ENCODE measurements at places on chromosomes 13 and 19. TPM values are rescaled to one million over a fixed set of nuclear protein-coding genes. Genes with fewer than 3 reads are reported as not detected.

DNA sequence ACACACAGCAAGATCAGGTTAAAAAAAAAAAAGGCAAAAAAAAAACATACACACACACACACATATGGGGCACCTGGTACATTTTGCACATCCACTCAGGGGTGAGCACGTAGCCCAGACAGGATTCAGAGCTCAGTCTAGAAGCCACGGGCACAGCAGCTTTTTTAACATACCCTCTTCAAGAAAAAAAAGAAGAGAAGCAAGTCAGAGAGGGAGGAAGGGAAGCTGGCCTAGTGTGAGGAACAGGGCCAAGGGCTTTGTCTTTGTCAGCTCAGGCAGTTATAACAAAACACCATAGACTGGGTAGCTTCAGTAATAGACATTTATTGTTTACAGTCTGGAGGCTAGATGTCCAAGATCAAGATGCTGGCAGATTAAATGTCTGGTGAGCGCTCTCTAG lies 2.3 kb upstream of the TPM4 start:
- DNase-seq, result no peak

DNA sequence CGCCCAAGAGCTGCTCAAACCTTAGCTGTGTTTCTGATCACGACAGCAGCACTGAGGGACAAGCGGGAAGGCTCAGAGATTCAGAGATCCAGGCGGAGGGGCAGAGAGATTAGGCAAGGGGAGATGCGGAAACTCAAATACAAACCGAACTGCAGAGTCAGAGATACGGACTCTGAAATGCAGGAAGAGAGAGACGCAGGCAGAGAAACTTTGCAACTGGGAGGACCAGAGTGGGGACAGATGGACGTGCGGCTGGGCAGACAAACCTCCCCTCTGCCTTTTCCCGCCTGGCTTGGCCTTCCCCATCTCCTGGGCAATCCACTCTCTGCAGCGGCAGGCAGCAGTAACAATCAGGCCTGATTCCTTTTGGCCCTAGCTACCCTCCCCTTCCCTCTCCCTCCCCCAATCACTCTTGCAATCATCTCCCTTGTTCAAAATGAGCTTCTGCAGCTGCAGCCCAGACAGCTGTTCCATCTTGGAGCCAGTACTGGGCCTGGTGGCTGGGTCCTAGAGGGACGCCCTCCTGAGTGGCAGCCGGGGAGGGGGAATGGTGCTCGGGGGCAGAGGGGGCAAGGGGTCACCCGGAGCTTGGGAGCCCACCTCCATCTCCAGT lies 29.7 kb downstream of the OLFM2 start:
- no peak for DNase-seq

DNA sequence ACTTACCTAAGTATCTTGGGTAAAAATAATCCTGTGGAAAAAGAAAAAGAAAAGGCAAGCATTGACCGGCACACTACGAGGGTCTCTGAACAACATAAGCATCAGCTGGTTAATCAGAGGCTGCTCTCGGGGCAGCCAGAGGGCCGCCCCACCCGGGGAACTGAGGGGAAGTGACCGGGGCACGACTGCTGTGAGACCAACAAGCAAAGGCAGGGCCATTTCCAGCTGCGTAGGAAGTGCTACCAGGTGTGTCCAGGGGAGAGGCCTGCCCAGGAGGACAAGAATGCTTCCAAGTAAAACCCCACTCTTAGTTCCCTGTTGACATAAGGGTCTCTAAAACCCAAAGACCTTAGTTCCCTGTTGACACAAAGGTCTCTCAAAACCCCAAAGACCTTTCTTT lies 15.9 kb downstream of the GAS6 start:
- no peak for DNase-seq

DNA sequence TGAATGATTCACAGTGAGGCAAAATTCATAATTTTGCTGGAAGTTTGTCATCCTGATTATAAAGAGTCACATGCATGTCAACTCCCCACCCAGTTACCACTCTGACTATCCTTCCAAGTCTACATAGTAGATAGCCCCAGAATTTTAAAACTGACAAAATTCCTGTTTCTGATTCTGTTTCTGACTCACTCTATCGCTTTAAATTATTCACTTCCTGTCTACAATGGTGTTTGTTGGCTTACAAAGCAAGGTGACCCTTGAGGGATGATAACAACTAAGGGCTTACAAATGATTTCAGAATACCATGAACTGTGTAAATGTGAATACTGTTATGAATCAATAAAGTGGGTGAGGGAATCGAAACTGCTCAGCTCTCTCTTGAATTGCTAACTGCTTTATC lies 98.7 kb upstream of the KL start:
- DNase-seq, result no peak

GRCh38 chr19:28999724-29000433 lies 213.1 kb downstream of the UQCRFS1 start:
- DNase-seq, result no peak

- no peak for DNase-seq
Measured at GRCh38 chr13:72141855-72142519, 275.0 kb upstream of the DACH1 start.

DNA sequence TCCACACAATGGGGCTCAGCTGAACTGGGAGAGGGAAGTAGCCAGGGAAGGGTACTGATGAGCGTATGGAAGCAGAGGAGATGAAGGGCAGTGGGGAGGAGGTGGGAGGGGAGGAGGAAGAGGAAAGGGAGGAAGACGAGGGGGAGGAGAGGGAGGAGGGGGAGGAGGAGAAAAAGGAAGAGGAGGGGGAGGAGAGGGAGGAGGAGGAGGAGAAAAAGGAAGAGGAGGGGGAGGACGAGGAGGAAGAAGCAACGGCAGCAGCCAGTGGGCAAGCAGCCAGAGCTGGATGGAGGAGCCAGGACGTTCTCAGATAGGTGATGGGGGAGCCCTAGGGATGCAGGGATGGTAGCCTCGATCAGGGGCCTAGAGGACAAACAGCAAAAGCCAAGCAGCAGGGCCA lies 5.6 kb downstream of the CERS4 start:
- no peak for DNase-seq

DNA sequence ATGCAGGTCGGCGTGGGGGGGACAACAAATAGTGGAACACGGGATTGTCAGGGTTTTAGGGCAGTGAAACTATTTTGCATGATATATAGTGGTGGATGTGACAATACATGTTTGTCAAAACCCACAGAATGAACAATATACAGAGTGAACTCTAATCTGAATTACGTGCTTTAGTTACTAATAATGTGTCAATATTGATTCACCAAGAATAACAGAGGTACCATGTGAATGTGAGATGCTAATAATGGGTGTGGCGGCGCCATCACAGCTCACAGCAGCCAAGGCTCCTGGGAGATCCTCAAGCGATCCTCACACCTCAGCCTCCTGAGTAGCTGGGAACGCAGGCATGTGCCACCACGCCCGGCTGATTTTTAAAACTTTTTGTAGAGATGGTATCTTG lies 12.9 kb downstream of the ELAVL1 start:
- DNase-seq, result no peak

DNA sequence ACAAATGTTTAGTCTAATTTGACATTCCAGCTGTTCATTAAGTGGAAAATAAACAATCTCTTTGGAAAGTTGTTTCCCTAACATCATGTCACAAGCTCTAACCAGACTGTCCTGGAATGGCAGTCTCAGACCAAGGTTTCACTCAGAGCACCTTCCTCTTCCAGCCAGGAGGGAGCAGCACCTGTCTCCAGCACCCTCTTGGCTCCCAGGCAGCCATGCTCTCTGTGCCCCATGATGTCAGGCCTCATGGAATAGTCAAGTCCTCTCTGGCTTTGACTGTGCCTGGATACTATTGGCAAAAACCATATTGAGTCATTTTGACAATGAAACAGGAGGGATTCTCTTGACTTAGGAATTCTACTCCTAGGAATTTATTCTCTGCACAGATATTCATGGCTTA lies 171.4 kb downstream of the OXGR1 start:
- DNase-seq, result peak; percentile 54

DNA sequence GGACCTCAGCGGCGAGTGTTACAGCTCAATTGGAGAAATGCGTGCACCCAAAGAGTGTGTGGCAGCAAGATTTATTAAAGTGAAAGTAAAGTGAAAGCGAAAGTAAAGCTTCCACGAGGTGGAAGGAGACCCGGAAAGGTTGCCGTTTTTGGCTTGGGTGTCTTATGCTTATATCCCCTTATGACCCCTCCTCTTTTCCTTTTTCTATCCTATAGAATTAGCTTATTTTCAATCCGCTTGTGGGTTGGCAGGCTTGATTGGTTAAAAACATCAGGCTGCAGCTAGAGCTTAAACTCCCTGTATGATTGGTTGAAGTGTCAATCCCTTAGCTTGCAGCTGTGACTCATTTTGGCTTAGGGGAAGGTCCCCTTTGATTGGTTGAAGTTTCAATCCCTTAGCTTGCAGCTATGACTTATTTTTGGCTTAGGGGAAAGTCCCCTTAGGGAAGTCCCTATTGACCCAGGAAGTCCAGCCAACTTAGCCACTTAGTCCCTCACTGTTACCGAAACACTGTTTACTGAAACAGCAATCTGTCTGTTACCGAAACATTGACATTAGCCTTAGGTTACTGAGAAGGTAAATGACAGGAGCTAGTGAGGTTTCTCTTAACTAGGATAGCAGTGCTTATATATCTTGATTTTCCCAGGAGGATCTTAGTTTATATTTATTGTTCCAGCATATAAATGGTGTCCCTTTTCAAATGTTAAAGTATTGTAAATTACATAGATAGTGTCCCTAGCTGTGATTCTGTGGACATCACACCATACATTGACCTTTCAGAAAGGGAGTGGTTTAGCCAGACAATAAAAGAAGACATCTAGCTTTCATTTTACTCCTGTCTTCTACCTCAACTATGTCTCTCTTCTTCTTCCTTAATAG lies 575.8 kb downstream of the DACH1 start:
- DNase-seq, result no peak

GRCh38 chr13:44768239-44768638 lies 192.1 kb upstream of the TSC22D1 start:
- no peak for DNase-seq

GRCh38 chr19:12884926-12885748 lies 1.9 kb downstream of the KLF1 start:
- DNase-seq, result peak; percentile 96

DNA sequence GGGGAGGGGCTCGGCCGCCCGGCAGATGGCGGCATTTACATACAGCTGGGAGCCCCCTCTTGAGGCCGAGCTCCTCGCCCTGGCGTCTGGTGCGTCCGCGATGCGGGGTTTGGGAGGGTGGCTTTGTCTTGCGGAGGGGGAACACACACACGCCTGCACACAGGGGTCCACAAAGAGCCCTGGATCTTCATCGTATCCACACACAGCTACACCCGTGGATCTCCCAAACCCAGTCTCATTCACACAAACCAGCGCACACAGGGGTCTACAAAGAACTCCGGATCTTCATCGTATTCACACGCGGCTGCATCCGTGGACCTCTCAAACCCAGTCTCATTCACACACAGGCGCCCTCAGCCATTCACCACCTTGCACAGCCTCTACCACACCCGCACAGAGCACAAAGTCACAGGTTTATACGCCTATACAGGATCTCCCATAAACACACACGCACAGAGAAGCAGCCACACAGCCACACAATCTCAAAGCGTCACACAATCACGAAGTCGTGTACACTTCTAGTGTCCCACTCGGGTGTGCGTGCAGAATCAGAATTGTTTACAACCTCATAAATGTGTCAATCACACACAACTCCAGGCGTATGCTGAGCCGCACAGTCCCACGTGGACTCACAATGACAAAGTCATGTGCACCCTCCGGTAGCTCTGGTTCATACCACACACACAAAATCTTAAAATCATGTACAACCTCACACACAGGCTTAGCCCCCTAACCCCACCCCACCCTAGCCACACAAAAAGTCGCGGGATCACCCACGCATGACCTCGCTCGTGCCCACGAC lies 550 bp upstream of the DLL3 start:
- DNase-seq, result peak; percentile 59

GRCh38 chr19:35268536-35269437 lies at the start of gene USF2:
USF2 (plus strand) TSS chr19:35268962; CDS start chr19:35269102, 140 bp downstream.
- DNase-seq, result peak; percentile 77

- no peak for DNase-seq
Measured at GRCh38 chr19:23101241-23101640, 15.6 kb upstream of the ZNF730 start.

The SLC6A16 gene
- 0.52 TPM for total RNA-seq

The LSM14A gene
- 85.6 TPM for total RNA-seq

The YJEFN3 gene
- 10.6 TPM for total RNA-seq

The KCNJ14 gene
- total RNA-seq, result 1.3 TPM

The PGLYRP2 gene
- not detected for total RNA-seq

The FOXO1 gene
- 30.5 TPM for total RNA-seq

The COX7A1 gene
- 6.0 TPM for total RNA-seq

The TJP3 gene
- total RNA-seq, result 357 TPM

The FFAR1 gene
- total RNA-seq, result not detected

The MBNL2 gene
- 75.1 TPM for total RNA-seq

The OR10H1 gene
- 0.06 TPM for total RNA-seq

The FBXO27 gene
- total RNA-seq, result 0.63 TPM

The PLIN5 gene
- 3.2 TPM for total RNA-seq

The SPIB gene
- total RNA-seq, result 21.5 TPM
